ENCODE measurements at places on chromosomes 12 and 14. TPM values are rescaled to one million over a fixed set of nuclear protein-coding genes. Genes with fewer than 3 reads are reported as not detected.

GRCh38 chr12:13942826-13943225 is 38.6 kb downstream of the GRIN2B start:
- H3K36me3 ChIP-seq: no peaks in the 10 kb centered on the region
- DNase-seq: no peak
- H3K4me1 ChIP-seq: no peaks in the 10 kb centered on the region
- peaks cover 3% of the 10 kb centered on the region for H3K27me3 ChIP-seq
- H3K4me3 ChIP-seq: no peak overlapping the region

DNA sequence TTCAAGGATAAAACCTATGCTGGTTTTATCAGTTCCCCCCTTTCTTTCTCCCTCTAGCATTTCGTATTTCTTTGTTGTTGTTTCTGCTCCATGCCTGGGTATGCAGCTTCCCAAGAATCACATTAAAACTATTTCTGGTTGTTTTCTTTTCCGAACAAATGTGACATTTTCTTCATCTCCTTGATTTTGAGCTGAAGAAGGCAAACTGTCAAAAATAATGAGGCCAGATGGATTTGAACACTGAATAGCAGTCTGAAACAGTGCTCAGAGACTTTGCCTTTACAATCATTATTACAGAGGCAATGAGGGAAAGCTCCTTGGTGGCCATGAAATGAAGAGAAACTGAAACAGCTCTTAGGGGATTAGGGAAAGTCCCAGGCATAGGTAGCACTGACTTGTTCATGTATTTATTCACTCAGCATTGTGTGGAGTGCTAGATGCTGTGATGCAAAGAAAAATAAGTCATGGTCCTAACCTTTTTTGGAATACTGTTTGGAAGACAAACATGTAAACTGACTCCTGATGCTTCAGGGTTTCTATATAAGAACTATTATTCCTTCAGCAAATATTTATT is 319.5 kb downstream of the FUT8 start:
- H3K27ac ChIP-seq: no peak overlapping the region
- H3K36me3 ChIP-seq: no peaks in the 10 kb centered on the region
- H3K4me3 ChIP-seq: no peak overlapping the region
- no peaks in the 10 kb centered on the region for H3K27me3 ChIP-seq
- DNase-seq: no peak

DNA sequence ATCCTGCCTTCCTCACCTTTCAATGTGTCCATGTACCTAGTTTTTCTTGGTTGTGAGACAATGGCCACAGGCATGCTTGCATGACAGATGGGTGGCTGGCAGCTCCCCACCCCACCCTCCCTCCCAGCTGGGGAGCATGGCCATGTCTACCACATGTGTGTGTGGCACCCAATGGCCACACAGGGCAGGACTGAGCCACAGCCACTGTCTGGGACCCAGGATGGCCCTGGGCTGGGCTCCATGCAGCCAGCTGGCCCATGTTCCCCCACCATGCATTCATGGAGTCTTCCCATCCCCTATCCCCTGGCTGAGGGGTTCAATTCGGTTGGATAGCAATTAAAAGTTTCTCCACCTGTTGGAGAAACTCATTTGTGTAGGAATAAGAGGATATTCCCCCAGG is 566.0 kb upstream of the USP15 start:
- H3K36me3 ChIP-seq: no peaks in the 10 kb centered on the region
- H3K4me1 ChIP-seq: no peaks in the 10 kb centered on the region
- no peak overlapping the region for H3K4me3 ChIP-seq
- no peaks in the 10 kb centered on the region for H3K27me3 ChIP-seq

Gene PEX5
- 18.7 TPM for polyA plus RNA-seq

- H3K27ac ChIP-seq: no peak overlapping the region
- H3K4me1 ChIP-seq: no peaks in the 10 kb centered on the region
- no peaks in the 10 kb centered on the region for H3K27me3 ChIP-seq
- no peak overlapping the region for H3K4me3 ChIP-seq
These were observed 143.9 kb upstream of the NOVA1 start for GRCh38 chr14:26741711-26742212.

DNA sequence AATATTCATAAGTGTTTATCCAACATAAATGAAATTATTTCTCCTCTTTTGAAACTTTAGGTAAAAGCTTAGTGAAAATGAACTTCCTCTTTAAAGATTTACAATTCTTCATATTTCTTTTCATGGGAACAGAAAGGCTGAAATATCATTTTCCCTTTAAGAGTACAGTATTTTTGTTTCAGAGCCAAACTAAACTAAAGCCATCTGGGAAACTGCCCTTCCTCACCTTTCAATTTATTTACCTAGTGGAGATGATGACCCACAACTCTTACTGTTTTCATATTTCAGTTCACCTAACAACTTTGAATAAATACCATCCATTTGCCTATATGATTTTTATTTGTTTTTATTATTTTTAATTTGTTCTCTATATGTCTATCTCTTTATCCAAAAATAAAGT is 105.4 kb downstream of the ALX1 start:
- no peak for DNase-seq
- no peak overlapping the region for H3K27ac ChIP-seq
- no peaks in the 10 kb centered on the region for H3K36me3 ChIP-seq
- H3K4me1 ChIP-seq: no peaks in the 10 kb centered on the region
- no peaks in the 10 kb centered on the region for H3K27me3 ChIP-seq

Gene CNTN1
- polyA plus RNA-seq: 0.35 TPM

All from fibroblast of lung (primary cell).